ENCODE measurements at places on chromosomes 3 and 15. TPM values are rescaled to one million over a fixed set of nuclear protein-coding genes. Genes with fewer than 3 reads are reported as not detected.

Gene C15orf40
- 15.8 TPM for total RNA-seq

Gene SLC6A11
- total RNA-seq: not detected

Gene GOLGA8J
- not detected for total RNA-seq

Gene TGFBR2
- 188 TPM for total RNA-seq

GRCh38 chr15:70479056-70479455 is 284.3 kb downstream of the UACA start:
- DNase-seq: no peak

GRCh38 chr3:45841757-45842491 is at the start of gene LZTFL1:
LZTFL1 (minus strand) TSS chr3:45842119; CDS start chr3:45841991, 128 bp downstream.
- peak; percentile 99 for DNase-seq

DNA sequence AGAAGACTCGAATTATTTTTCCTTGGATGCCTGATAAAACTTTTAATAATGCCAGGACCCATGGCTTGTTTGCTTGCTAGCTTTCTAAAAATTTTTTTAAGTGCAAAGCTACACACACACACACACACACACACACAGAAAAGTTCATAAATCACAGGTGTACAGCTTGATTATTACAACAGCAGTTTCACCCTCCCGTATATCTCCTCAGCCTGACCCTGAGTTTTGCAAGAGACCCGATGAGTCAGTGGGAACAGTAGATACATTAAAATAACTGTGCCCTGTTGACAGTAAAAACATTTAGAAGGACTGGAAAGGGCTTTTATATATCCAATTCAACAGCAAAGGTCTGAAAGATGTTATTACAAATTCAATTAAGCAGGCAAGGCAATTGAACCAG is 46.7 kb downstream of the EMC4 start:
- DNase-seq: peak; percentile 77

DNA sequence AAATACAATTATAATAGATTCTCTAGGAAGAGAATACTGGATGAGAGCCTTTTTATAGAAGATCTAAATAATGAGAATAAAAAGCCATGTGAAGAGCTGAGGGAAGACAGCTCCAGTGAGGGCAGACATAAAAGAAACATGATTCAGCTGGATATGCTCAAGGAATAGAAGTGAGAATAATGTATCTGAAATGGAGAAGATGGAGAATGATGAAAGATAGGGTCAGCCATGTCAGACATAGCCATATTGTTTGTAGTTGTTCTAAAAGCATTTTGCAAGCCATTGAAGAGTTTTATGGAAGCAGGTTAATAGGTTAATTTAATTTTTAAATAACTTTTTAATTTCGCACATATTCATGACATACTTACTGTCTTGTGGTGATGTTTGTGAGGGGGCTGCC is 713.5 kb upstream of the ARPP21 start:
- DNase-seq: no peak

Gene CLDN18
- total RNA-seq: not detected

GRCh38 chr3:67979342-67979741 is 324.9 kb upstream of the SUCLG2 start:
- no peak for DNase-seq

GRCh38 chr15:75389791-75390382 is 21.5 kb upstream of the MAN2C1 start:
- no peak for DNase-seq

DNA sequence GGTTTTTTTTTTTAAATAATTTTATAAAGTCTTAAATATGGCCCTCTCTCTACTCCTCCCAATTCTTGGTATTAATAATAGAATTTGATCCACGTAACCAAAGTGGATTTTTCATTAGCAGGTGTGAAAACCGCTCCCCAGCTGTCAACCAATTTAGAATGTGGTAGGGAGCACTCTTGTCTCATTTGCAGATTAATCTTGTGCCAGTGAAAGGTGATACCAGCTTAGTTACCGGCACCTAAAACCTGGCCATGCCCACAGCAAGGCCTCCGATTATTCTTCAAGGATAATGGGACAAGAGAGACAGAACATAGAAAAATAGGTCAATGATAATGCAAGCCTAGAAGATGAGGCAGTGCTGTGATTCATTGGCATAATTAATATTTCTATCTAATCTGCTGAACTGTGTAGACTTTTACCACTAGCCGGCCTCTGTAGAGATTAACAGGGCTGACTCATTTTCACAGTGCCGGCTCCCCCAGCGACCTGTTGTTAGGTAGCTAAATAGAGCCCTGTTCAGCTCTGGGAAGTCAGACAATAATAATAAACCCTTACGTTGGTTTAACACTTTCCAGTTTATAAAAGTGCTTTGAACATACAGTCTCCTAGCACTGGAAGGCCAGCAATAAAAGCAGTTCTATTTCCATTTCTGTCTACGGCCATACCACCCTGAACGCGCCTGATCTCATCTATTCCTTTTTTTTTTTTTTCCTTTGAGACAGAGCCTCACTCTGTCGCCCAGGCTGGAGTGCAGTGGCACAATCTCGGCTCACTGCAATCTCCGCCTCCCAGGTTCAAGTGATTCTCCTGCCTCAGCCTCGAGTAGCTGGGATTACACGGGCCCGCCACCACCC is 102.9 kb downstream of the SHQ1 start:
- DNase-seq: no peak

Gene ENTPD3
- not detected for total RNA-seq

GRCh38 chr3:166285001-166285400 is 447.8 kb upstream of the BCHE start:
- no peak for DNase-seq

DNA sequence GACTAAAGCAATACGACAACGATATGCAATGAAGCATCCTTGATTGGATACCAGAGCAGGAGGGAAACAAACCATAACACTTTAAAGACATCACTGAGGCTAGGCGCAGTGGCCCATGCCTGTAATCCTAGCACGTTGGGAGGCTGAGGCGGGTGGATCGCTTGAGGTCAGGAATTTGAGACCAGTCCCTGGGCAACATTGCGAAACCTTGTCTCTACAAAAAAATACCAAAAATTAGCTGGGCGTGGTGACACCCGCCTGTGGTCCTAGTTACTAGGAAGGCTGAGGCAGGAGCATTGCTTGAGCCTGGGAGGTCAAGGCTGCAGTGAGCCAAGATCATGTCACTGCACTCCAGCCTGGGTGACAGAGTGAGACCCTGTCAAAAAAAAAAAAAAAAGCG is 33.9 kb upstream of the BHLHE40 start:
- DNase-seq: no peak

DNA sequence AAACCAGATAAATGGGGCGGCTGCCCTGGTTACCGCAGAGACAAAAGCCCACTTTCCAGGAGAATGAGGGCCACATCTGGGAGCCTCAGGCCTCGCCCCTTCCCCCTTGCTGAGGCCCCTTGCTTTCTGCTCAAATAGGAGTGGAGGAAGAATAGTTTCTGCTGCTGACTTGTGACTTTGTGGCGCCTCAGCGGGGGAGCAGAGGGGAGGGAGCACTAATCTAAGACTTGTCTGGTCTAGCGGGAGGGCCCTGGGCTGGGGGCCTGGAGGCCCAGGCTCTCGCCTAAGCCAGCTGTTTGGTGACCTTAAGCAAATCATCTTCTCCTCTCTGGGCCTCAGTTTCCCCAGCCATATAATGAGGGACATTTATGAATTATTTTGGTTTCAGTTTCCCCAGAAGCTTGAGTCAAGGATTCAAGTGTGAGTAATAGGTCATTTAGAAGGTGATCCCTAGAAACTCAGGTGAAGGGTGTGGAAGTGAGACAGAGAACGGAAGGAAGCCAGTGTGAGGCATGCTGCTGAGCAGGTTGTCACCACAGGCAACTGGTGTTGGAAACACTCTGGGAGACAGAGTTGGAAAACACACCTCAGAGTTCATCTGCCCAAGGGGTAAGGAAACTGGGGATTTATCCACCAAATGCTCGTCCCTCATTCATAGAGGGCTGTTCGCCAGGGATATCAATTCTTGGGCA is 25.9 kb upstream of the SMAD3 start:
- no peak for DNase-seq

DNA sequence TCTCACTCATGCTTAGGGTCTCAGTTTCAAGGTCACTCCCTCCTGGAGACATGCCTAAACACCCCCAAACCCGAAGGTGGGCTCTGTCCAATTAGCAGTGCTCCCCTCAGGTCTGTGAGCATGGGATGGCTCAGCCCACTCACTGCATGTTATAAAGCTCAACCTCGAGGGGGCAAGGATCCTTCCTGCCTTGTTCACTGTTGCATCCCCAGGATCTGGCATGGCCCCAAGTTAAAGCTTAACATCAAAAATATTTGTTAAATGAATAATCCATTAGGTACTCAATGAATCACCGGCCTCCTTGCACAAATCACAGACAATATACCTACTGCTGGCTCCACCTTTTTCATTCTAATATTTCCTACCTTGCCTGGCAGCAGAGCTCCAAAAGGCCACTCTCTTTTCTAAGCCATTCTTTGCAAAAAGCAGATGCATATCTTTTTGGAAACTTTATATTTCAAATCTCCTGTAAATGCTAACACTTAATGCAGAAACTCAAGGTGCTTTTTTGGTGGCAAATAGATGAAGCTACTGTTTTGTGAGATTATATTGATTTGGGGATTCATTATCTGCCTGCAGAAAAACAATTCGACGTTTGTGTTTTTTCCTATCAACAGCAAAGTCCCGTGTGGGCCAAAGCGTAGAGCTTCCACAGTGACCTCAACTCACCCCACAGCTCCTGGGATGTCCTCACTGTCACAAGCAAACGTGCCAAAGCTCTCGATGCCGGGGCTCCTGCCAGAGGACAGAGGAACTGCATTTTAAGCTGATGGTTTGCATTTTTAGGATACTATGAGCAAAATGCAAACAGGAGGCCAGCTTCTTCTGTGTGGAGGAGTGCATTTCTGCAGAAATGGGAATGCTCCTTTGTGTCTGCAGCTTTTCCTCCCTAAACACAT is 35.4 kb downstream of the PCOLCE2 start:
- DNase-seq: peak; percentile 81

GRCh38 chr3:46998121-46998851 is 18.8 kb downstream of the NBEAL2 start:
- peak; percentile 53 for DNase-seq

DNA sequence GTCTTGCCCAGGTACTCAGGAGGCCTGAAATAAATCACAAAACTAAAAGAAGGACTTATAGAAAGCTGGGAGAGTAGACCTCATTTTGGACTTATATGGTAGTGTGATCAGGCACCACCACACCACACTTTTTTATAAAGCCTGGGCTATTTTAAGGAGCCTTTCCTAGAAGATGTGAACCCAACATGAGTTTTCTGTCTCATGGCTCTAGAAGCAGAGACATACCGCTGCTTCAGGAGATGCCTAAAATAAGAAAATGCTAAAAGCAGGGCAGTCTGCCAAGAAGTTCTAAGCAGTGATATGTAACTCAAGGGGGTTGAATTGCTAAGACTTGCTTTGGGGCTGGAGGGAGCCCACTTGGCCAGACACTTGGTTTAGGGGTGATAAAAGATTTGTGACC is 49.6 kb downstream of the SUMF1 start:
- peak; percentile 50 for DNase-seq

Gene PLA2G4D
- not detected for total RNA-seq

DNA sequence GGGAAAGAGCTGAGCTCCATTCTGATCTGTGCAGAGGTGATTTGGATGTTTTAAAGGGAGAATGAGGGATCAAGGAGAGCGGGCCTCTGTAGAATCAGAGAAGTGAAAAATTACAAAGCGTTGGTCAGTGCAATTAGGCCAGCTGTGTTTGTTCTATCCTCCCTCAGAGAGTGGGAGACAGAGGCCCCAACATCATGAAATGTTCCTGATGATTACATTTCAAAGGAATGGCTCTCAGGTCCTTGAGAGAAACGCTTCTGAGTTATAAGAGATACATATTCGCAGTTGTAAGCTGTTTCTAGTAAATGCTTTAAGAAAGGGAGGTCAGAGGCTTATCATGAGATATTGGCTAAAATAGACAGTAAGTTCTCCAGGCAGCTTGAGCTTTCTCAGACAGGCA is 15.7 kb upstream of the CAND2 start:
- no peak for DNase-seq

Gene ECE2
- total RNA-seq: not detected

DNA sequence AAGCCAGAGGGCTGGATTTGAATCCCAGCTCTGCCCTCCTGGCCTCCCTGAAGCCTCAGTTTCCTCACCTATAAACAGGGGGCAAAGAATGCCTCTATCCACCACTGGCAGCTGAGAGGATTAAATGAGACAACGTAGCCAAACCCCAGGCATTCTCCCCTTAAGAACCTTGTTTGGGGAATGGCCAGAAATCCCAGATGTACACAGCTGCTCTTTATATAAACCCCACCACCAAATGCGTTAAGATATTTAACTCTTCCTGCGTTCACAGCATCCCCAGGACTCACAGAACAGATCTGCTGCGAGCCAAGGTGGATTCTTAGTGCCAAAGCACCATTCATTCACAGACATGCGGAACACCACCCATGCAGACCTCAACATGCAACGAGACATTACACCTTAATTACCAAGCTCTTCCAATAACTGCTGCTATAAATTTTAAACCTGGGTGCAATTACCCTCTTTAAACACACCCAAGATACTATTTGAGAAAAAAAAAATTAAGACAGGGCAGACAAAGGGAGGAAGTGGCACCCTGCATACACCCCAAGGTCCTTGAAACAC is 5.2 kb downstream of the TLE3 start:
- DNase-seq: no peak

- DNase-seq: no peak
Measured at GRCh38 chr15:83306561-83306960, 22.1 kb upstream of the BNC1 start.

GRCh38 chr3:27630885-27631284 is 91.2 kb downstream of the EOMES start:
- DNase-seq: peak; percentile 87

Measured in GM23248 (cell line).